Renal cortex interstitium (tissue), 15 donors: ENCODE measurements at places on chromosomes 12 and 14.

DNA sequence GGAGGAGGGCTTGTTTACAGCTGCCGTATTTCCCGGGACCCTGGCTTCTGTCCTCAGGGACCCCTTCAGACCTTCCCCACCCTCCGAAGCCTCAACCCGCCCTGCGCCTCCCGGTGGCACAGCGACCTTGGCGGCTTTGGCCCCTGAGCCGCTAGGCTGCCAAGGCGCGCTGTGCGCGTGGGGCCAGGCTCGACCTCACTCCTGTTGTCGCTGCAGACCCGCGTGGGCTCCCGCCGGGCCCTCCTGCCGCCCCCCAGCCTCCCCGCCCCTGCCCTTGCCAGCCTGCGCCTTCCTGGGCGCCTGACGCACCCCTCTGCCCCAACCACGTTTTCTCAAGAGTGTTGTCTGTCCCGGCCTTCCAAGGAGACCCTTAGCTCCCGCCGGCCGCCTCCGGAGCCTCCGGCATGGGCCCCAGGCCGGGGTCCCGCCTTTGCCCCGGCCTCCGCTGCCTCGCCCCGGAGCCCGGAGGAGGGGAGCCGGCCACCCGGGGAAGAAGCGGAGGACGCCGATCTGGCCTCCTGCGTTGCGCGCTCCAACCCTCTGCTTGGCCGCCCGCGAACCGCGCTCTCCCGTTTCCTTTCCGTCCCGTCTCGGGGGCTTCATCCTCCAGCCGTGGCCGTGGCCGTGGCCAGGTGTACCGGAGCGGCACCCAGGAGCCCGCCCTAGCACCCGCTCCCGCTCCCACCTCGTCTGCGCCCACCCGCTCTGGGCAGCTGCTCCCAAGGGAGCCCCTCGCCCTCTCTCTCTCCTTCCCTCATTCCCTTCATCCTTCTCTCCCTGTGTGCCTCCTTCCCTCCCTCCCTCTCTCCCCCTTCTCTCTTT lies 19.9 kb downstream of the PPP2R5C start:
- DNase-seq, result no peak

DNA sequence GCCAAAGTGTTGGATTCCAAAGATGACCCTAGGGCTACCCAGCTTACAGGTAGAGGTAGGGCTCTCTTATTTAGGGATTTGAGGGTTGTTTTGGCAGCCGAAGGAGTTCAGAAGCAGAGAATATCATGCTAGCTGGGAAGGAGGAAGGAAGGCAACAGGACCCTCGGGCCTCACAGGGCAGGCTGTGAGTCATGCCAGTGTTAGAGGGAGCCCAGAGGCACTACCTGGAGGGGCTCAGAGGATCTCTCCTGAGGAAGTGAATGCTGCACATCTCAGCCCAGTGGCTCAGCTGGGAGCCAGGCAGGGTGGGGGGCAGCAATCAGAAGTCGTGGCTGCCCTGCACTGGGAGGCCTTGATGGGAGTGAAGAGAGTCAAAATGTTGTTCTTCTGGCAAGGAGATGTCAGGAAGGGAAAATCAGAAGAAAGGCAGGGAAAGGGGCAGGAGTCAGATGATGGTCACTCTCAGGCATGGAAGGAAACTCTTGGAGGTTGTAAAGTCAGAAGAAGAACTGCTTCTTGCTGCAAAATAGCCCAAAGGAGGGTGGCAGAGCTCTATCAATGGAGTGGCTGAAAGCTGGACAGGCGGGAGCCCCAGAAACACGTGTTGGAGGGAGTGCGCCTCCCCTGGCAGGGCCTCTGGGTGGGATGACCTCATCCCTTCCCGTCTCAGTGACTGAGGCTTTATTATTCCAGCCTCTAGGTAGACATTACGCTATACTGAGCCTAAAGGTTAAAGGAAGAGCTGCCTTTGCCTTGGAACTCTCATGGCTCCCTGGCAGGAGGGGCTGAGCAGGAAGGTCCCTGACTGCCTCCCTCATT lies 141.3 kb downstream of the SMOC1 start:
- DNase-seq, result no peak

- no peak for DNase-seq
These were observed 2.5 kb downstream of the C12orf57 start for GRCh38 chr12:6946033-6946919.

DNA sequence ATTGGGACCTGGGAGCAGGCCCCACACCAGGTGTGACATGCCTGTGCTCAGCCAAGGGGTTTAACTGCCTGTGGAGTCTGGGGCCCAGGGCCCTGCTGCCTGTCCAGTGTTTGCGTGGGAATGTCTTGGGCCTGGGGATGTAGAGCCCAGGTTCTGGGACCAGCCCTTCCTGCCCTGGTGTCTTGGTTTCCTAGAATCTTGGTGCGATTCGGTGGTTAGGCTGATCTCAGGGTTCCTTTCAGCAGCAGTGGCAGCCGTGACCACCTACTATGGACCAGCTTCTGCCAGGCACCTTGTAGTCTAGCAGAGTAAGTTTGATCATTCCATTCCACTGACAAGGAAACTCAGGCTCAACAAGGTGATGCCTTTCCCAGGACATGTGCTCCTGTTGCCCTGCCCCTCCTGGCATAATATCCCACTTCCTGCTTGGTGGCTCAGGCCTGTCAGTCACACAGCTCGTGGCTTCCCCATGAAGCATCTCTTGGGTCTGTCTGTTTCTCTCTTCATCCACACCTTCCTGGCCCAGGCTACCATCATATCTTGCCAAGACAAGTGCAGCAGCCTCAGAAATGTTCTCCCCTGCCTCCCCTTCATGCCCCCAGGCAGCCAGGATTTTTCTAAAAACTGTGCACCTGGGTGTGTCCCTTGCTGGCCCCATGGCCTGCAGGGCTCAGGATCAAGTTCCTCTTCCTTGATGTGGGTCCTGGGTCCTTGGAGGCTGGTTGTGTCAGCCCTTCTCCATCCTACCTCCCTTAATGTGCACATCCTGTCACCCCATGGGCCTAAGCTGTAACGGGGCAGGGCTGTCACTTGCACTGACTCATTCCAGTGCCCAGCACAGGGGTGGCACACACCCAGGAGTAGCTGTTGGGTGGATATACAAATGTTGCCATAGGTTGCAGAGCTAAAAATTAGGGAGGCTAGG lies 101.6 kb downstream of the SLC25A47 start:
- no peak for DNase-seq

GRCh38 chr12:79775355-79776027 lies 84.7 kb upstream of the PAWR start:
- DNase-seq, result no peak

DNA sequence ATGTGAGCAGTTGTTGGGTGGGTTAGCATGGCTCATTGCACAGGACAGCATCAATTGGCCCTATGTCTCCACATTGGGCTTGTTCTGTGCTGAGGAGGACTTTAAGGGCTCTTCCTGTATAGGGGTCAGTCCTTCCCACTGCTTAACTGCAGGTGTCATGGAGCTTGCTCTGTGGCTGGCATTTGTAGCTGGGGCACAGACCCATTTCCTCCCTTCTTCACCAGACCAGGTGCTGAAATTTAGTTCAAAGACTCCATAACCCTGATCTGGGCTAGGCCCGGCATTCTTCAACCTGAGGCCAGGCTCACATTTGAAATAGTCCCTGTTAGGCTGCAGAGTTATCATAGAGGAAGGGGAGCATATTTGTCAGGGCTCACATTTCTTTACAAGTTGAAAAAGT lies 12.8 kb downstream of the CHST11 start:
- no peak for DNase-seq

DNA sequence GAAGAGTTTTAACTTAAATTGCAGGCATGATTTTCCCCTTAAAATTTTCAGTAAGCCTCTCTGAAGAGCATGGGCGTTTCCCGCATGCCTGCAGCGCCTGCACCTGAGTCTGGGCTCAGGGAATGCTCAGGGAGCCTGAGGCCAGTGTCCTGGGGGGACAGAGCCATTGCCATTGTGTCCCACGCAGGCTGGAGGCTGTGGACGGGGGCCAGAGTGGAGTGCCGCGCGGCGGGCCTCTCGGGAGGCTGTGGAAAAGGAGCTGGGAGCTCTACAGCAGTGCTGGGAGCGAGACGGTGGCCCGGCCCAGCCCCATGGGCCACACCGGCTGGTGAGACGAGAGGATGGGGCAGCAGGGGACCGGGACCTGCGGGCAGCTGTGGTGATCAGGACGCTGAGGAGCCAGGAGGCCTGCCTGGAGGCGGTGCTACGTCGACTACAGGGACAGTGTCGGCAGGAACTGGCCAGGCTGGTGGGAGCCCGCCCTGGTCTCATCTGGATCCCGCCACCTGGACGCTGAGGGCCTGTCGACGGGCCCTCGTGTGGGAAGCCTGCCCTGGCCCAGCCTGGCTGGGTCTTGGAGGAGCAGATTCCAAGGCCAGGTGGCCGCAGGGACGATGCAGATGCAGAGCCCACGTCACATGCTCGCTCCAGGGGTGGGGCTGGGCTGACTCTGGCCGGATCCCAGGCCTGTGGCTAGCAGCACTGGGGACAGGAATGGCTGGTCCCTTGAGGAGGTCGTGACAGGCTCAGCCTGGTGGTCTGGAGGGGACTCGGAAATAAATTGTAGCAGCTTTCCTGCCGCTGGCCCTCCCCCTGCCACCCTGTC lies 7.6 kb downstream of the TEDC1 start:
- DNase-seq, result no peak

- DNase-seq, result no peak
These were observed 126.1 kb downstream of the SMOC1 start for GRCh38 chr14:70005281-70005805.

- peak; percentile 77 for DNase-seq
These were observed 647 bp upstream of the TGFB3 start for GRCh38 chr14:75982266-75983018.

DNA sequence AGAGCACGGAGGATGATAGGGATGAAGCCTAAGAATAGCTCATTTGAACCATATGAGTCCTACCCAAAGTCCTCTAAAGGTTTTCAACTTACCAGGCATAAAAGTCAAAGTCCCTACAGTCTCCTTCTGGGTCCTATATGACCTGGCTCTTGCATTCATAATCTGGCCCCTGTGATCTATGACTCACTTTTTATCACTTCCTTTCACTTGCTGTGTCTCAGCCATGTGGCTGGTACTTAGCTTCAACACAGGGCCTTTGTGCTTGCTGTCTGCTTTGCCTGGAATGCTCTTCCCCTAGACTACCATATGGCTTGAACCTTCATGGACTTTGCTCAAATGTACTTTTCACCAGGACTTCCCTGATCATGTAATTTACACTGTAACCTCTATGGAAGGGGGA lies 137.6 kb upstream of the TMTC1 start:
- no peak for DNase-seq

DNA sequence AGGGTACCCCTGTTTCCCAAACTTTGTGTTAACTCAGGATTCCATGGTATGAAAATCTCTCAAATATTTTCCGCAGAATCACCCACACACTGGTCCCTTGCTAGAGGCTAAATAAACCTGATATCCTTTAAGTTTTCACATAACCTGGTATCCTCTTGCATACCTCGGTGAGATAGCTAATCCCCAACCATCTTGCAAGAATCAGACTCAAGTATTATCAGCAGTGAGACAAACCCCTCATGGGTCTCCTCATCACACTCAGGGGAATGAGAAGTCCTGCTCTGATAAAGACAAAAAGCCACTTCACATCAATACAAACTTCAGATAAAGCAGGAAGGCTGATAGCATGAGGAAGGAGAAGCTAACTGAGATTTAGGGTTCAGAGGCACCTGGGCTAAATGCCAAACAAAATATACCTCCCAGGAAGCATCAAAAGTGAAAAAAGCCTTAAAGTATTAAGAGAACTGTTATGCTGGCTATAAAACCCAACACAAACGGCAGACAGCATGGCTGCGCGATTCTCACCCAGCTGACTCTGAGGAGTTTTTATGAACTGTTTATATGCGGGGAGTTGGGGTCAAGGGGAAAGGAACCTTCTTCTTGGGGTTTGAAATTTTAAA lies 96.5 kb downstream of the FOXN3 start:
- no peak for DNase-seq

- DNase-seq, result no peak
These were observed 65.1 kb downstream of the PLEKHG3 start for GRCh38 chr14:64769096-64770020.

GRCh38 chr12:59603754-59604153 lies 7.9 kb downstream of the SLC16A7 start:
- no peak for DNase-seq

- no peak for DNase-seq
These were observed at the start of gene BIN2 for GRCh38 chr12:51323966-51324895. BIN2 (minus strand) TSS chr12:51324174; CDS start chr12:51324102, 72 bp downstream.

DNA sequence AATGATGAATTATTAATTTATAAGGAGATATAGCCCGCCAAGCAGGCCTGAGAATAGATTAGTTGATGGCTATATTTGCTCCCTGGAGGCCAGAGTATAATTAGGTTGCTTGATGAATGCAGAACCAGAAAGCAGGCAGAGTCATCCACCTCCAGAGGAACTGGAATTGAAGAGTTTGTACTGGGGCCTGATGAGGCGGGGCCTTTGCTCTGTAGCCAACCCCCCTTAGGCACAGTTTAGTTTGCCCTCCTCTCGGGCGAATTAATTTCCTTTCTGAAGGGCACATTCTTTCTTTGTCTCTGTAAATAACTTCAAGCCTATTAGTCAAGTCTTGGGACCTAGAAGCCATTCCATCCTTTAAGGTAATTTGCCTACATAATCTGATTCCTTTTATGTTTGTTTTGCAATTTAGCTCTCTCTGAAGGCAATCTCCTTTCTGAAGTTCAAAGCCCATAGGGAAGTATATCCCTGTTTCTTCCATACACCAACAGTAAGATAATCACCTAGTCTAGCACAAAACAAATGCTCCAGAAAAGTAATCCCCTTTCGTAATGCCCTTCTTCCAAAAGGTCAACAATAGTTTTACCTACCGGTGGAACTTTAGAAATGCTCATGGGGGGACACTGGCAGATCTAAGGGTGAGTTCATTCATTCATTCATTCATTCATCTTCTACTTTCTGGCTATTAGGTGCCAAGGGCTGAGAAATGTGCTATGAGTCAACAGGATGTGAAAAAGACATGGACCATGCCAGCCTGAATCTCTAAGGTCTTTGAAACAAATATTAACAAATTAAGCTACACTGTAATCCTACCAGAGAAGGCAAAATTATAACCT lies 84.8 kb upstream of the NUDT4 start:
- no peak for DNase-seq

DNA sequence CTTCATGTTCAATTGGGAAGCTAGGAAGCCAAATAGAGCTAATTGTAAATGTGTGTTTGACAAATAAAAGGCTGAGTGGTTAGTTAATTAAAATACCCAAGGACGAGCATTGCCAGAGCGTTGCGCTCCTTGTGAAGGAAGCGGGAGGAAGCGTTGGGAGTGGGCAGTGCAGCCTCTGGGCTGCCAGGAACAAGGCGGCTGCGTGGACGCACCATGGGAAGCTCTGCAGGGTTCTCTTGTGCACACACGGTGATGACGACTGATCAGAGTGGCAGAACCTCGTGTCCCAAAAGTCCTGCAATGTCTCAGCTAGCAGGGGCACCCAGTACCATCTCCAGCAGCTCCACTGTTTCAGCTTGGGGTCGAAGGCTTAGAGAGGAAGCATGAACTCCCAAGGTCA lies 546.6 kb upstream of the TMEM132C start:
- no peak for DNase-seq
